ENCODE measurements at places on chromosomes 2 and 18.

DNA sequence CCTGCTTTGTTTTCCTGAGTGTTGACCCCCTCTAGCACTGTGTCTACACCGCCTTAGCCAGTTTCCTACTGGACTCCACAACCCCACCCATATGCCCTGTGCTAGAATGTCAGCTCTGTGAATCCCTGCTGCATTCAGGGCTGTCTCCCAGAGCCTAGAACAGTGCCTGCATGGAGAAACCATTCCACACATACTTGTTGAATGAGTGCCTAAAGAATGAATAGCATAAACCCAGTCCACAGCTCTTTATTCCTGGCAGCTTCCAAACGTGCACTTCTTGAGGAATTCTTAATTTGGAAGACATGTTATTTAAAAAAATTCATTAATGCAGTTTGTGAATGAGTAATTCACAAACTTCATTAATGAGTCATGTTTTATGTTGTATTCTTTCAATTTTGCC is 6.5 kb upstream of the NAPG start:
- DNase-seq: no peak

DNA sequence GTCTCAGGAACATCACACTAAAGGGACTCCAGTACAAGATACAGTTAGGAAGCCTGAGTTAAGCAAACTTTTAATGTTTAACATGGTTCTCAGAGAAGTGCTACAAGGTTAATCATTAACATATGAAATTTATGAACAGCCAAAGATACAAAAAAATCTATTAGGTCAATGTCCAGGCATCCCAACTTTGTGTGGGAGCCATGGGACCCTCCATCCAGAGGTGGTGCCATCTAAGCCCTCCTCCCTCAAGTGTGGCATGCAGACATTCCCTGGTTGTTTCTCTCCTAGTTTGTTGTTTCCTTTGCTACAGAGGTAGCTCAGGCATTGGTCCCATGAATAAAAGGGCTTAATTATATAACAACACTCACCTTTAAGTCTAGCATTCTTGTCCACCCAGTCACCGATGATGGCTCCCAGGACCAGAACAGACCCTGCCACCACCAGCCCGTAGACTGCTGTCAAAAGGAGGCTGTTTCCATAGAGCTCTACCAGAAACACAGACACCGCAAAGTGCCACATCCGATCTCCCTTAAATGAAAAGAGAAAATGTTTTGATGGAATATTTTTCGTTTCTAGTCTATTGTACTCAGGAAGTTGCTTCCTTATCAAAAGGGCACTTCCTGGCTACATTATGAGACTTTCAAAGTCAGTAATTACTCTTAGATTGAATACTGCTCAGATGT is 5.7 kb downstream of the SLC40A1 start:
- DNase-seq: no peak

DNA sequence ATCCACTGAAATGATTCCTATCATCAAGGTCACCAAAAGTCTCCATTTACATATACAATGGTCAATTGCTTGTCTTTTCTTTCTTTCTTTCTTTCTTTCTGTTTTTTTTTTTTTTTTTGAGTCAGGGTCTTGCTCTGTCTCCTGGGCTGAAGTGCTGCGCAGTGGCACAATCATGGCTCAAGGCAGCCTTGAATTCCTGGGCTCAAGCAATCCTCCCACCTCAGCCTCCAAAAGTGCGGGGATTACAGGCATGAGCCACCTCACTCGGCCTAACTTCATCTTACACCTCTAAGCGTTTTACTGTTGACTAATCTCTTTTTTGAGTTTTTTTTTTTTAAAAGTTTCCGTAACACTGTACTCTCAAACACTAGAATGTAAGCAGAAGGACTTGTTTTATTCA is 867 bp downstream of the SF3B6 start:
- no peak for DNase-seq

- DNase-seq: no peak
Observed at GRCh38 chr18:79680100-79680879, 687 bp downstream of the CTDP1 start.

GRCh38 chr2:85355521-85355920 is 952 bp downstream of the ELMOD3 start:
- DNase-seq: no peak

DNA sequence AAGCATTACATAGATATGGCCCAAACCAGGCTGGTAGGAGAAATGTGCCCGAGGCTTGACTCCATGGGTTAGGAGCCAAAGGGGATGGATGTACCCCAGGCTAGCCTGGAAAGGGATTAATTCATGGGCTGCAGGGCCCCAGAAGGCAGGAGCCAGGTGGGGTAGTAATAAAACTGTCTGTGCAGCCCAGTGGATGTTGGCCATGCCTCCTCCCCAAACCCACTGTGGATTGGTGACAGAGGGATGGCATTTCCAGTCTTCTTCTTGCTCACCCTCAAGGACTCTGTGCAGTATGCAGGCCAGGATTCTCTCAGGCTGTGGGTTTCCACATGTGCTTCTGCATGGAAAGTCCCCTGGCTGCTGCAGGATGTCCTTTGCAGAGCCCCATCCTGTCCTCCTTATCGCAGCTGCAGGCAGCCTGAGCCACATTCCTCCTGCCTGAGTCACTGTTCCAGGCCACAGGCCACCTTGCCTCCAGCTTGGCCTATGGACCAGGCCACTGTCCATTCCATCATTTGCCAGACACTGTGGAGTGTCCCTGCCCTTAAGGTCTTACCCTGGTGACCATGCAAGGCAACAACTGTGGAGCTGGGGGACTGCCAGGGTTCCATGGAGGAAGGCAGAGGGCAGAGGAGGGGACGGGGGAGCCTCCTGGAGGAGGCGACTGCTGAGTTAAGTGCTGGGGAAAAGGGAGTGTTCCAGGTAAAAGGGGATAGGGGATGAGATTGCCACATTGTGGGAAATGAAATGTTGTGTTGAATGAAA is 38.9 kb downstream of the INO80C start:
- no peak for DNase-seq

DNA sequence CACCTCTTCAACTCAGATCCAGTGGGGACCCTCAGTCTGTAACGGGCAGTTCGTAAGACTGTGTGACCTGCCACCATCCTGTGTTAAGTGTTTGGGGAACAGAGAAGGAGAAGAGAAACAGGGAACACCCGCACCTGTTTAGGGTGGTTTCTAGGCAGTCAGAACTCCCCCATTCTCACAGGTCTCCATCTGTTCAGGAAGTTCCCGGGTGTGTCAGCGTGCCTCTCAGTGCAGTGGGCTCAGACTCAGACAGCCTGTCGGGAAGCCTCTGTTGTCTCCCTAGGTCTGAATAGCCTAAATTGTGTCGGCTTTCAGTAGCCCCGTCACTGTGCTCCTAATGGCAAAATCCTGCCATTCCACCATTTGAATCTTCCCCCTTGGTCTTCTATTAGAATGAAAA is 256.6 kb downstream of the LOXHD1 start:
- no peak for DNase-seq

DNA sequence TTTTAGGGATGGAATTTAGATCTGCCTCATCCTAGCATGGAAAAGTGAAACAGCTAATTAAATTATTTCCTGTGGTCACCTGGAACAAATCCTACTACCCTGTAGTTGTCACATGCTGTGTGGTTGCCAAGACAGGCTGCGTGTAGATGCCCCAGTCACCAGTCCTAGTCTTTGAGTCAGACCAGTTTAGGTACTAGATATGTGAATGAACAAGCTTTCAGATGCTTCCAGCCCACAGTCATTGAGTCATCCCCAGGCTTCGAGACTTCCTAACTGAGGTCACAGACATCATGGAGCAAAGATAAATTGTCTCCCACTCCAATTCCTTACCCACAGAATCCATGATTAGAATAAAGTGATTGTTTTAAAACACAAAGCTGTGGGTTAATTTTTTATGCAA is 35.8 kb upstream of the GRB14 start:
- DNase-seq: no peak

DNA sequence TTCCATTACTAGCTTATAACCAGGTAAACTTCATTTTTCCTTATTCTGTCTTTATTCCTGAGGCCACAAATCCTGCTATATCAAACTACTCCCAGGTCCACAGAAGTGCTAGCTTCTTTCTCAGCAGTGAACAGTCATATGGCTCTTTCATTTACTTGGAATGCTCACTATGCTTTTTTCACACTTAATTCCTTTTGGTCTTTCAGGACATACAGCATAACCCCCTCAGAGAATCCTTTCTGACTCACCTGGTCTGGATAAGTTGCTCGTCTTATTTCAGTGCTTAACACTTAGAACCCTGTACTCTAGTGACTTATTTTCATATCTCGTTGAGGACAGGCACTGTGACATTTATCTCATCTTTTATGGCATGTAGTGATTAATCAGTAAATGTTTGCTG is 325.0 kb upstream of the UBE2E3 start:
- no peak for DNase-seq

GRCh38 chr18:61544178-61544577 is 210.9 kb downstream of the CDH20 start:
- no peak for DNase-seq

GRCh38 chr2:74328573-74328972 is 14.6 kb downstream of the SLC4A5 start:
- no peak for DNase-seq

DNA sequence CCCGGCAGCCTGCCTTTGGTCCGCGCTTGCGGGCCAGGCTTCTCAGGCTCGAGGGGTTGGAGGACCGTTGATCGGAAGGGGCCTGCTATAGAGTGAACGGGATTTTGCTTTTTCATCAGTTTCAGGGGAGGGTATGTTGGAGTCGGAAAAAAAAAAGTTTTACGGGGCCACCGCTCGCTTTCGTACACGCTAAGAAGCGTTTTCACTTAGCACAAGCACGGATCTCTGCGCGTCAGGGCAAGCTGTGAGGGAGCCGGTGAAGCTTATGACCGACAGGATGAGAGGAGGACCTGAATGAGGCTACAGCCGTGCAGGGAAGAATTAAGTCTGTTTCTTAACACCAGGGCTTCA is 443 bp downstream of the CPSF3 start:
- no peak for DNase-seq

DNA sequence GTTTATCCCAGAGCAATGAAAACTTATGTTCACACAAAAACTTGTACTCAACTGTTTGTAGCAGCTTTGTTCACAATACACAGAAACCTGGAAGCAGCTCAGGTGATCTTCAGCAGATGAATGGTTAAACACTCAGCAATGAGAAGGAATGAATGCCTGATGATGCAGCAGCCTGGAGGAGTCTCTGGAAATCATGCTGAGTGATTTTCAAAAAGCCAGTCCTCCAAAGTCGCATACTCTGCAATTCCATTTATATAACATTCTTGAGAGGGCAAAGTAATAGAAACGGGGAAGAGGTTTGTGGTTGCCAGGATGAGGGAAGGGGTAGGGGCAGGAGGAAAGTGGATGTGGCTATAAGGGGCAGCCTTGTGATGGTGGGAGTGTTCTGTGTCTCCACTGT is 108.1 kb downstream of the CTIF start:
- DNase-seq: no peak

DNA sequence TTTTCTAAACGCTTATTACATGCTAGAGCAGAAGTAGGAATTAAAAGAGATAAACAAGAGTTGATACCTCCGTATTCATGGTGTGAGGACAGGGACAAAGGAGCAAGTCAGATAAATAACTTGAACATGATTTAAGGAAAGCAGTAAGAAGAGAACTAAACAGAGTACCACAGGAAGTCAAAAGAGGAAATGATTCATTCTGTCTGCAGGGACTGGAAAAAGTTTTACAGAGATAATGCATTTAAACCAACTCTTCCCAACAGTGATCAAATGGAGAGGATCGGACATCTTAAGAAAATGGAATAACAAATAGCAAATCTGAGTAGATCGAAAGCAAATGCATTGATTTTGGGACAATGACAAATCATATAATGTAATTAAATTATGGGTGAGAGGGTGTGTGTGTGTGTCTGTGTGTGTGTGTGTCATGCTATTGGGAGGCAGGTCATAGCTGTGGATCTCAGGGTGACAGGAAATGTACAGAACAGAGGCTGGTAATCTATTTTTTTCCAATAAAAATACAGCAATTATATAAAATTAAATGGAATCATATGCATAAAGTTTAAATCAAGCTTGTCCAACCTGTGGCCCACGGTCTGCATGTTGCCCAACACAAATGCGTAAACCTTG is 113.4 kb downstream of the MC4R start:
- no peak for DNase-seq

- no peak for DNase-seq
Observed at GRCh38 chr2:104945866-104946265, 92.0 kb downstream of the POU3F3 start.

DNA sequence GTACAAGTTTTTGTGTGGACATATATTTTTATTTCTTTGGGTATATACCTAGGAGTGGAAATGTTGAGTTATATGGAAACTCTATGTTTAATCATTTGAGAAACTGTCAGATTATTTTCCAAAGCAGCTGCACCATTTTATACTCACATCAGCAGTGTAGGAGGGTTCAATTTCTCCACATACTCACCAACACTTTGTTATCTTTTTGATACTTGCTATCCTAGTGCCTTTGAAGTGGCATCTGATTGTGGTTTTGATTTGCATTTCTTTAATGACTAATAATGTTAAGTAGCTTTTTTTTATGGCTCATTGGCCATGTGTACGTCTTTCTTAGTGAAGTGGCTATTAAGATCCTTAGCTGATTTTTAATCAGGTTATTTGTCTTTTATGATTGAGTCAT is 64.7 kb upstream of the SLC8A1 start:
- no peak for DNase-seq

GRCh38 chr2:15688924-15689568 is 97.4 kb downstream of the DDX1 start:
- DNase-seq: no peak

- DNase-seq: no peak
Observed at GRCh38 chr2:168138374-168138773, 109.0 kb downstream of the STK39 start.

GRCh38 chr2:19818039-19818438 is 83.7 kb downstream of the TTC32 start:
- no peak for DNase-seq

- DNase-seq: no peak
Observed at GRCh38 chr2:124663645-124663997, 638.5 kb downstream of the CNTNAP5 start.

GRCh38 chr2:59182249-59182648 is 941.1 kb upstream of the FANCL start:
- no peak for DNase-seq

DNA sequence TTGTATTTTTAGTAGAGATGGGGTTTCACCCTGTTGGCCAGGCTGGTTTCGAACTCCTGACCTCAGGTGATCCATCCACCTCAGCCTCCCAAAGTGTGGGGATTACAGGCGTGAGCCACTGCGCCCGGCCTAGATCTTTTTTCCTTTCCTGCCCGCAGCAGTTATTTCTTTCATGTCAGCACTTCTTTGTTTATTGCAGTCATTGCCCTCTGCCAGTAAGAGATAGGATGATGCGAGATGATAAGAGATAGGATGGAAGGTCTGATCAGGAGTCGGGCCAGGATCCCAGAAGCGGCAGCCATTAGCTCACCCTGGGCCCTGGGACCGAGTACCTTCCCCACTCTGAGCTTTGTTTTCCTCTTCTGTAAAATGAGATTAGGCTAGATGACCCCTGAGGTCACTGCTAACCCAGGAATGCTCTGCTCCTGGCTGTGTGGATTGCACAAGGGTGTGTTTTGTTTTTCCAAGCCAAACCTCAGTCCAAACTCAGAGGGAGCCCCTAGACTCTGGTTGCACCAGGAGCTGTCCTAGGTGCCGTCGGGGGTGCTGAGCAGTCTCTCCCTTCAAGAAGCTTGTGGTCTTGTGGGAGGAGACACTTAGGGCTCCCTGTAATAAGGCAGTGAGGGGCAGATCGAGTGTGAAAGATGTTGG is 63.3 kb downstream of the LPIN1 start:
- no peak for DNase-seq

Data from stimulated activated CD8-positive, alpha-beta memory T cell treated with anti-CD3 and anti-CD28 coated beads, Interleukin-15, amount 100 ng/mL, for 4 hours (primary cell).